Activated naive CD8-positive, alpha-beta T cell treated with anti-CD3 and anti-CD28 coated beads, Interleukin-2, amount 10 ng/mL, durations not matched to agents 7 days and 5 days (primary cell): ENCODE measurements at places on chromosomes 2 and 18. TPM values are rescaled to one million over a fixed set of nuclear protein-coding genes. Genes with fewer than 3 reads are reported as not detected.

The MARCO gene
- not detected for total RNA-seq

The RAB6D gene
- not detected for total RNA-seq

The L3MBTL4 gene
- total RNA-seq: 0.09 TPM

The COLEC12 gene
- total RNA-seq: 0.06 TPM

The ETAA1 gene
- total RNA-seq: 13.0 TPM

DNA sequence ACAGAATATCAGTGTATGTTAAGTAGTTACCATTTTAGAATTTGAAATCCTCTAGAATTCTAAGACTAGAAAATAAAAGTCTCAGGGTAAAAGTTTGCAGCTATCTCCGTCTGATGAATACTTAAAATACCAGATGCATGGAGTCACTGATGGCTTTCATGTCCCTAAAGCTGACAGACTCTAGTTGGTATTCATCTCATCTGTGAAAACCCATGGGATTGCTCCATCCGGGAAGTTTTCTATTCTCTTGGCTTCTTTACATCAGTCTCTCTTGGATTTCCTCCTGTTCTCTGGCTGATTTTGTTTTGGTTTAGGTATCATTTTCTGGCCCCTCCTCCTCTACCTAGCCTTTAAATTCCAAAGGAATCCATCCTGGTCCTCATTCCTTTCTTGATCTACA, 465.6 kb upstream of the POU3F3 start:
- DNase-seq: no peak

- DNase-seq: no peak
Measured at GRCh38 chr2:28525481-28525880, 29.6 kb downstream of the PLB1 start.

GRCh38 chr2:71611781-71612527, 158.6 kb downstream of the DYSF start:
- peak; percentile 12 for DNase-seq

GRCh38 chr2:63649829-63650228, 61.1 kb downstream of the MDH1 start:
- DNase-seq: no peak
